ENCODE measurements at places on chromosomes 5 and 9.

- DNase-seq: no peak
Measured at GRCh38 chr9:27791311-27791710, 218.0 kb upstream of the C9orf72 start.

- no peak for DNase-seq
Measured at GRCh38 chr9:32426278-32426939, 42.0 kb downstream of the ACO1 start.

DNA sequence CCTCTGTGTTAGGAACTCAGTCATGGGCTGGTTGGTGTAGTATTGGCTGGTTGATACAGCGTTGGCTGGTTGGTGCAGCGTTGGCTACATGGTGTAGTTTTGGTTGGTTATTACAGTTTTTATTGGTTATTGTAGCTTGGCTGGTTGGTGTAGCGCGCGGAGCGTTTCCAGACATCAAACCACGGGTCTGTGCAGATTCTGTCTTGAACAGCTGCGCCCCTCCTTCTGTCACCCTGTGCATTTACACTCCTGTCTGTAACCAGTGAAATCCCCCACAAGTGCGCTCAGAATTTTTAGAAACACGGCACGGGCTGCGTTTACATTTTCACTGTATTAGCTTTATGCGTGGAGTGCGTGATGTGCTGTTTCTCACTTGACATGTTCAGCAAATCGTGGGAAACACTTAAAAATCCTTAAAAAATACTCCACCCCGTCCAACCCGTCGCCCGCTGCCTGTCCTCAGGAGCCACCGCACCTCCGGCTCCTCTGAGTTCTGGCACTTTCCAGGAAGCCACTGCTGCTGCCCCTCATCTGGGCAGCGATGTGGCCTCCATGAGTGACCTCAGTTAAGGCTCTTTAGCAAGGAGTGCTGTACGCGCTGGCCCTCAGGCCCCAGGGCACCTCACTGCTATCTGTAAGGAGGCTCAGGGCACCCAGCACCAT lies 20.8 kb downstream of the NKD2 start:
- no peak for DNase-seq

GRCh38 chr9:132744881-132745755 lies 74.9 kb downstream of the GTF3C4 start:
- DNase-seq: no peak

DNA sequence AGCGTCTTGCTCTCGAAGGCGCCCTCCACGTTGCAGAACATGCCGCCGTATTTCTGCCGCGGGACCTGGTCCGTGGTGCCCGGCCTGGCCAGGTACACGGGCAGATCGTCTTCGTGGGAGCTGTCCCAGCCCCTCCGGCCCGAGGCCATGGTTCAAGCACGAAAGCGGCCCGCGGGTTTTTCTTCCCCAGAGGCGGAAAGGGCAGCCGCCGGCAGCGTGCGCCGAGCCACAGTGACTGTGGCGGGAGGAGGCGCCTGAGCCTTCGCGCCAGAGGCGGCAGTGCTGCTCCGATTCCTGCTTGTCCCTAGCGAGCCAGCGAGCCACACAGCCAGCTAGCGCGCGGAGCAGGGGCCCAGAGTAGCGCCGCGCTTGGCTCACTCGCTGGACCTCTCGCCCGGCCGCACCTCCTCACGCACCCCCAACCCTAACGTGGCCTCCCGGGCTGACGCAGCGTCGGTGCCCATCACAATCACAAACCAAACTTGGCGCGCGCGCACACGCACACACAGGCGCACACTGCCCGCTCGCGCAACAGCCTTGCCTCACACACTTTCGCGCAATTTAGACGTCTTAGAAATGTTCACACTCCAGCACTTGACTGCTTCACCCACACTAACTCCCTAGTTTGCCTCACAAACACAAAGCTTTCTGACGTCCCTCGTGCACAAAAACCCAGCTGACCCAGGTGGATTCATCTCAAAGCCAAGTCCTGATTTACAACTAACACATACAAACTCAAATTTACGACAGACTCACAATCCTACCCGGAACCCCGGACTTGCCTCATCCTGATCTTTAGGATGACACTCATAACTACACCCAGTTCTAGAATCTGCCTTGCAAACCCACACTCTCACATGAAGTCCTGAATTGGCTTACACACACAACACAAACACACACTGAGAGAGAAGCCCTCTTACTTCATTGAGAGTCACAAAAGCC lies at the start of gene DPYSL3:
TSS of gene DPYSL3 (minus strand) at position 359 of the 942 bp plus-strand sequence. CDS start at position 149, 210 bp downstream.
- no peak for DNase-seq
